ENCODE measurements at places on chromosomes 16 and 17.
A peak's percentile ranks its signal among the peaks of the same experiment; 100 is the strongest.

DNA sequence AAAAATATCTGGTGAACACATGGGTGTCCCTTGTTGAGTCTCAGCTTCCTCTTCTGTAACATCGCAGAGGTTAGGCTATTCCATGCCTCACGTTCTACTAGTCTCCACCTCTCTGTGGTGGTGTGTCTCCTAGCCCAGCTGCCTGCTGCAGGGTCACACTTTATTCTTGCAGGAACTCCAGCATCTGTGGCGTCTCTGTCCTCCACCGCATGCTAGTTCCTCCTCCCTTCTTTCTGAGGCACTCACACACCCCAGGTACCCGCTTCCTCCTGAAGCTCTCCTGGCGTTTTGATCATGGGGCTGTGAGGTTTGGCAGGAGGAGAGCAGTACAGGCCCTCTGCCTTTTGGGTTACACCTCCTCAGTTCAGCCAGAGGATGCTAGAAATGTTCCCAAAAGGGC, 9.9 kb upstream of the TEX2 start:
- DNase-seq: no peak

- DNase-seq: no peak
These were observed 102.6 kb downstream of the N4BP1 start for GRCh38 chr16:48507391-48507790.

DNA sequence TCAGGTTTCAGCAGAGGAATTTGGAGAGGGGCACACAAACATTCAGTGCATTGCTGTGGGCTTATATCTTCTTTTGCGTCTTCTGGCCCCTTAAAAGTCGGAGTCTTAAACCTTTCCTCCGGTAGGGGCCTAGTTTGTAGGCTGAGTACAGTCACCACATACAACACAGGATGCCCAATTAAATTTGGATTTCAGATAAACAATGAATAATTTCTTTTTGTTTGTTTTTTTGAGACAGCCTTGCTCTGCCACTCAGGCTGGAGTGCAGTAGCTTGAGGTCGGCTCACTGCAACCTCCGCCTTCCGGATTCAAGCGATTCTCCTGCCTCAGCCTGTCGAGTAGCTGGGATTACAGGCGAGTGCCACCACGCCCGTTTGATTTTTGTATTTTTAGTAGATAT, 26.7 kb upstream of the ADORA2B start:
- no peak for DNase-seq

DNA sequence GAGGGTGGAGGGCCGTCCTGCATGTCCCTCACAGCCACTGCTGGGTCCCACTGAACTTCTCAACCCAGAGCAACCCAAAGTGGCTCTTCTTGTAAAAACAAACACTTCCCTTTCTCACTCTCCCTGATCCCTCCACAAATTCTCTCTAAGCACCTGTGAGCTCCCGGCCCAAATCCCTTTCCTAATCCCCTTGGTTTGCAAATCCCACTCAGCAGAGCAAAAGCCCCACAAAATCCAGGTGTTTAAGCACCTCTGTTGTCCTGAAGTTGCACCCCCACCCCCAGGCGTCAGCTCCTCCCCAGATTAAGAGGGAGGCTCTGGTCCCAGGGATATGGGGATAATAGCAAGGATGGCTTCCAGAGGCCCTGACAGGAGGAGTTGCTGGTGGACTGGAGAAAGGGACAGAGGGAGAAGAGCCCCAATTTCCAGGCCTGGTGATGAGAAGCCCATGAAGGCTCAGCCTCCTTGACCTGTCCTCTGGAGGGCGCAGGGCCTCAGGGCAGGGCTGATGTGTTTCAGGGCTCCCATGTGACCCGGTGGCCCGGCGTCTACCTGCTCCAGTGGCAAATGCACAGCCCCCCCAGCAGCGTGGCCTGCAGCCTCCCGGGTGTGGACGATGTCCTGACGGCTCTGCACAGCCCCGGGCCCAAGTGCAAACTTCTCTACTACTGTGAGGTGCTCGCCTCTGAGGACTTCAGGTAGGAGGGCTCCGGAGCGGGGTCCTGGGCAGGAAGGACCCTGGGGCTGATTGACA, 23.0 kb downstream of the NAGPA start:
- no peak for DNase-seq

GRCh38 chr17:65173284-65173793, 36.2 kb downstream of the RGS9 start:
- DNase-seq: peak; percentile 6
